ENCODE measurements at places on chromosomes 1 and 21.

- peak; percentile 16 for DNase-seq
Measured at GRCh38 chr1:186618401-186619170, 61.6 kb downstream of the PTGS2 start.

DNA sequence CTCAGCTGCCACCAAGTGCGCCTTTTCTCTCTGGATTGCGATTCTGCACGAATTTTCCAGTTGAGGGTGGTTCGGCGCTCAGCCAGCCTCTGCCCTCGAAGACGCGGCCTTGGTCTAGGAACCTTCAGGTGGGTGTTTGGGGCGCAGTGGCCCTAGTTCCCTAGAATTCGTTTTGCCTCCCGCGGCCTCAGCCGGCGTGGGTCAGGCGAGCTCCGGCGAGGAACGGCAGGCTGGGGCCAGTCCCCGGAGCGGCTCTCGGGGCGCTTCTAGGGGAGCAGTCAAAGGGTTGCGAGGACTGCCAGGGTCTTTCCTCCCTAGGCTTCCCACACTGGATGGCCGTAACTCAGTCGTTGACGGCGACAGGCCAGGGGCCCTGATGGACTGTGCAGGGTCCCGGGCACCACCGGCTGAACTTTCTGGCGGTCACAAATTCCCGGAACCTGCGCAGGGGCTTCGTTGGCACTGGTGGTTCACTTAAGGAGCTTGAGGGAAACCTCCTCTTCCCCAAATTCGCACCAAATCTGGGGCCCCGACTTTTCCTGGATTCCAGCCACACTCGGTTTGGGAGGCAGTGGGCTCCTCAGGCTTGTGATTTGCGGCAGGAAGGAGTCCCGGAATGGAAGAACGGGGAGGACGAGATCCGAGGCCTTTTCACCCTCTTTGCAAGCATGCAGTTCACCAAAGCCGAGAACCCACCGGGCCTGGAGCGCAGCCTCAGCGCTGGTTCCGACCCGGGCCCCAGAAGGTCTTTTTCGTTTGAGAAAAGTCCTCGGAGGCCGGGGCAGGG, 1.2 kb downstream of the DMBX1 start:
- DNase-seq, result no peak

GRCh38 chr1:15934211-15935055, 41.5 kb downstream of the ZBTB17 start:
- DNase-seq, result no peak

DNA sequence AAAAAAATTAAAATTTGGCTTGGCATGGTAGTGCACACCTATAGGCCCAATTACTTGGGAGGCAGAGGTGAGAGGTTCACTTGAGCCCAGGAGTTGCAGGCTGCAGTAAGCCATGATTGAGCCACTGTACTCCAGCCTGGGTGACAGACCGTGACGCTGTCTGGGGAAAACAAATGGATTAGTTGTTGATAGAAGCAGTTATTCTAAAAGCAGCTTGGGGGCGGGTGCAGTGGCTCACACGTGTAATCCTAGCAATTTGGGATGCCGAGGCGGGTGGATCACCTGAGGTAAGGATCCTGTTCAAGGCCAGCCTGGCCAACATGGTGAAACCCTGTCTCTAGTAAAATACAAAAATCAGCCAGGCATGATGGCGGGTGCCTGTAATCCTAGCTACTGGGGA, 40.3 kb downstream of the KIF1B start:
- DNase-seq, result no peak

- DNase-seq, result peak; percentile 83
Measured at GRCh38 chr1:204446413-204447111, 34.9 kb upstream of the PPP1R15B start.

DNA sequence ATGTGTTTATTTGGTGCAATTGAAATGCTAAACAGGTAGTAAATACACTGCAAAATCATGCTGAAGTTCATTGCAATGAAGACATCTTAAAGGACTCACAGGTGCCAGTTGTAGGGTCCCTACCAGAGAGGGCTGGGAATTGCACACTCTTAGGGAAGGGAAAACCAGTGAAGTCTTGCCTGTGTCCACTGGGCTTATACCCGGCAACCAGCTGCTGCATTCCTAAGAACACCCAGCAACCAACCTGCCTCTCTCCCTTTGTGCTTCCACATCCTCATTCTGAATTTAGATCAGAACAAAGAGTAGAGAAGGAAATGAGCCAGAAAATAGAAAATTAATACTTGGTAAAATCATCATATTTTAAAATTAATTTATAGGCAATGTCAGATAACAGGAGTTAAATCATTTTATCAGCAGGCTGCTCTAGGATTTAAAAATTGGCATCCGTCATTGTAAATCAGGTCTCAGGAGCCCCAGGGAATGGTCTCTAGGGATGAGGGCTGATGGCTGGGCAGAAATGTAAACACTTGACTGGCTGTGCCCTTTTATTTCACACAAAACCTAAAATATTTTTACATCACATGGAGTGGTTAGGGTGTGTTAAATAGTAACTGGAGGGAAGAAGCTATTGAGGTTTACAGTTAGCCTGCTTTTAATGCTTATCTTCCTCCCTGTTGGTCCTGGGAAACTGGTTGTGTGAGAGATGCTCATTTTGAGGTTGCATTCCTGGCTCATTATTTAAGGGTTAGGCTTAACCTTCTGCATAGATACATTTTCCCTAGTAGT, 31.3 kb downstream of the PTGFRN start:
- peak; percentile 23 for DNase-seq

- peak; percentile 48 for DNase-seq
Measured at GRCh38 chr21:34092262-34092921, 19.0 kb downstream of the MRPS6 start.

DNA sequence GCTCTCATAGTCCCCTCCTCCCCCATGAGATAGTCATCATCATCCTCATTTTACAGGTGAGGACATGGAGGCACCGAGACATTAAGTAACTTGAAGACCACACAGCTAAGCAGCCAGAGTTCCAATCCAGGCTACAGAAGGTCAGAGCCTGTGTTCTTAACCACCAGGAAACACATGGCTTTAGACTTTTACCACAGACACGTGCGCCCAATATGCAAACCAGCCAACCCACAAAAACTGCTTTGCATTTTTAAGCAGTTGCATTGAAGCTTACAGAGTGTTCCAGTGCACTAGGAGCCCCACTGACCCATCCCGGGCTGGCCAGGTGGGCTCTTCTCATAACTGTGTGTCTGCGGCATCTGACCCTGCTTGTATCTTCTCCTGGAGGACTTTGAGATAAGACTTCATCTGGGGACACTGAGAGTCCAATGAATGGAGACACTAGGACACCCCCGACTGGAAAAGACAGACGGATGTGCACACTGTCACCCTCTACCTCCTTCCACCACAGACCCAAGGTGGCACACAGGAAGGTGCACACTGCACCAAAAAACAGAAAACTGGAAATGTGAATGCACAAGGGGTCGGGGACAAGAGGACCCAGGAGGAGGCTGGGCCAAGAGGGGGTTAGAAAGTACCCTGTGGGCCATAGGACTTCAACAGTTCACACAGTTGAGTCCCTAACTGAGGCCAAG, 56.4 kb downstream of the ETS2 start:
- DNase-seq, result no peak

DNA sequence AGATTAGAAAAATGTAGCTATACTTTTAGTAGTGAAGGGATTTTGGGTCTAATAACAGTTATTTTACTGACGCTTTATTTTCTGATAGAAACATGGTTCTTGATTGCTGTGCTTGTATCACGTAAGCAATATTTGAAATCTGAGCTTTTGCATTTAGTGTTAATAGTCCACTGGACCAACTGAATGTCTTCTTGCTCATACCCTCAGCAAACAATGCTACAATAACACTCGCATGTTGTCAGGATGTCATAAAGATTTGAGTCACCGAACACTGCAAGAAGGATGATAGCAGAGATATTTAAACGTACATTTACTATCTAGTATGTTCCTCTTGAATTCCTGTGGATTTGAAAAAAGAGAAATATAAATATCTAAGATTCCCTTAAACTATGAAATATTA, 7.5 kb downstream of the DYRK1A start:
- DNase-seq, result no peak

- DNase-seq, result peak; percentile 8
Measured at GRCh38 chr1:181482521-181483284, 614 bp upstream of the CACNA1E start.

- no peak for DNase-seq
Measured at GRCh38 chr21:32956061-32956656, 69.6 kb upstream of the OLIG2 start.

DNA sequence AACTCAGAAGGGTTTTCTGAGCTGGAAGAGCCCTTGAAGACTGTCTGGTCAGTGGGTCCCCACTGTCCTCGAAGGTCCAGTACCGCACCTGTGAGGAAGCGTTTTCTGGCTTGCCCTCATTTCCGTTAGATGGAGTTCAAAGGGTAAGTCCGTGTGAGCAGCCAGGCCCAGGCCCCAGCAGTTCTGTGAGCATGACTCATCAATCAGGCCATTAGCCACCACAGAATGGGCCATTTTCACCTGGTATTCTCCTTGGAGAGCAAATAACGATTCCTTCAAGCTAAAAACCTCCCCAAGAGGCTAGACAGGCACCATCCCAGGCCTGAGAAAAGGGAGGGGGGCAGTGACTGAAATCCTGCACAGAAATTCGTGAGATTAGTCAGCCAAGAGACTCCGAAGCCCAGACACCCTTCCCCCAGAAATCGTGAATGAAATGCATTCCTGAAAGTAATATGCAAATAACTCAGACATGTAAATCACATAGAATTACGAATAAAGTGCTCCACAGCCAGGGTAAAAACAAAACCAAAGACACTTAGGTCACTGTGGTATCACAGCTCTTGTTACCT, 66.0 kb downstream of the BCAR3 start:
- DNase-seq, result no peak

DNA sequence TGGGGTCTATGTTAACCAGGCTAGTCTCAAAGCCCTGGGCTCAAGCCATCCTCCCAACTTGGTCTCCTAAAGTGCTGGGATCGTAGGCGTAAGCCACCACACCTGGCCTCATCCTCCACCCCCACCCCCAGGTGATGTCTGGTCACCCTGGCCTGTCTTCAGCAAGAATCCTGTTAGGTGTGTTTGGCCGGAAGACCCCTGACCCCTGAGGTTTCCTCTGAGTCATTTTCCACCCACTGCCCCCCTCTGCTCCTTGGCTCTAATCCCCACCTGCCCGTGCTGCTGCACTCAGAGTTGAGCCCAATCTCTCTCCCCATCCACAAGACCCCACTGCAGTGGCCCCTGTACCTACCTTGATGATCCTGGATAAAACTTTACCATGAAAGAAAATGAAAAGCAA, 25.2 kb downstream of the SLC66A1 start:
- DNase-seq, result no peak

DNA sequence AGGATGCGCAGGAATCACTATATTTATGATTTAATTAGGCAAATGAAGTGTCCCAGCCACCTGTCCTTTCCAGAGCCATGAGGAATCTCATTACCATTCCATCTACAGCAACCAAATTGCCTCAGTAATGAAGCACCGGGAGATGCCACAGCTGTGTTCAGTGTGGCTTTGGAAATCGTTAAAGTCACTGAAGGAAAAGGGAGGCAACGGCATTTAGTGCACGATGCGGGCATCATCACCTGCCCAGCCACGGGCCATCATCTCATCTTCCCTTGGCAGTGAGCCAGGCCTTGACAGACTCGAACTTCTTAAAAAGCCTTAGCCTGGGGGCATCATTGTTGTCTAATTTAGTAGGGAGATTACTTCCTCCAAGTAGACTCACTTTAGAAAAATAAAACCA, 67.8 kb downstream of the CNIH3 start:
- no peak for DNase-seq

DNA sequence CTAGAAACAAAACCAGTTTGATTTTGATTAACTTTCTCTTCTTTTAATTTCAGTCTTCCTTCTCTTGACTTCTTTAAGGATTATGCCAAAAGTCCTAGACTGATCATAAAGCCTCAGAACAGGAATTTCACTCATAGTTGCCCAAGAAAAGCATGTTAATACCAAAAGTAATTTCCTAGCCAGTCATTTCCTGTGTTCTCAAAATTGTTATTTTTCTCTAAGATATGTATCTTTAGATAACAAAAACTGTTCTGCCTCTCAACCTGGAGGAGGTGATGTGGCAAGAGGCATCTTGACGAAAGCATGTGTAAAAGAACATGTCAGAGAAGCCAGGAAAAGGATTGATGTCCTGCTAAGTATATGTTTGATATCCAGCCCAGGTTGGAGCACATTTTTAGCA, 78.0 kb upstream of the IPO9 start:
- no peak for DNase-seq

- DNase-seq, result no peak
Measured at GRCh38 chr1:234556245-234556943, 53.6 kb downstream of the IRF2BP2 start.

DNA sequence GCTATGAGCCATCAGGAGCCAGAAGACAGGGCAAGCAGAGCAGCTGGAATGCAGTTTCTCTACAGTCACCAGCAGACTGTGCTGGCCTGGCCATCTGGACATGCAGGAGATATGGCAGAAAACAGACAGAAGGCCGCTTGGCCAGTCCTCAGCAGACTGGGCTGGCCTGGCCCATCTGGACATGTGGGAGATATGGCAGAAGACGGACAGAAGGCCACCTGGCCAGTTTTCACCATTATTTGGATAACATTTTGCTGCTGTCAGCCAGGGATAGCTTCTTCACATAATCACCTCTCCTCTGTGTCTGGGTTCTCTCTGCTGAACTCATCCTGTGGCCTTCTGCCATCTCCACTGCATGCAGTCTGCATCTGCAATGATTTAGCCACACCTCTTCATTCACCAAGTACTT, 25.0 kb upstream of the CACYBP start:
- no peak for DNase-seq

DNA sequence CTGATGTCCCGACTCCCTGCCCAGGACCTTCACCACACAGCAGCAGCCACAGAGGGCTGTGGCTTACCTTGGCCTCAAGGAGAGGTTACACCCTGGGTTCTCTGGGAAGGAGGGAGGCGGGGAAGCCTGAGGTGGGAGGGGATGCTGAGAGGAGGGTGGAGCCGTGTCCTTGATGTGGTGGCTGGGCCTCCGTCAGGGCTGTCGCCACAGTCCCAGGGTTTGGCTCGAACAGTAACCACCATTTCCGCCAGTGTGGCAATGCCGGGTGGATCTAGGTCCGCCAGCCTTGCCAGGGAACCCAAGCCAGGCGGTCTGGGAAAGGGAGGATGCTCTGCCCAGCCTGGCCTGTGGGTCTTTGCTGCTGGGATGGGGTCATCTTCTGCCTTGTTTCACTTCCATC, 18.4 kb upstream of the CDCA8 start:
- no peak for DNase-seq

- peak; percentile 32 for DNase-seq
Measured at GRCh38 chr21:42118901-42119300, 47.8 kb downstream of the UMODL1 start.

DNA sequence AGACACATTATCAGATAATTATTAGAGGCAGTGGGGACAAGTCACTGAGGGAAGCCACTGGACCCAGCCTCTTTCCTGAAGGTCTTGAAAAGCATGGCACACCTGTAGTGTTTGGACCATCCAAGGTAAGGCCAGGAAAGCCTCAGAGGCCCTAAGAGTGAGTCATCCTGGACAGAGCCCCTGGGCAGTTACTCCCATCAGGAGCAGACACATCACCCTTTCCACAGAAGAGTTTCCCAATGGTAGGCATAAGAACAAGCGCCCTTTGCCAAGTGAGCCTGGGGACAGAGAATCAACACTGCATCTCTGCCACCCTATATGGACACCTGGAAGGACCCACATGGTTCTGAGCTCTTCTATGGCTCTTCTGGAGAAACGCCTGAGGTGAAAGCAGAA, 136.0 kb downstream of the PLXNA2 start:
- DNase-seq, result no peak

- peak; percentile 76 for DNase-seq
Measured at GRCh38 chr21:42524341-42525028, 10.8 kb downstream of the SLC37A1 start.

Measured in NCI-H2081 (cell line).